Pulmonary artery endothelial cell (primary cell): ENCODE measurements at places on chromosomes 2 and 18.

GRCh38 chr18:25921677-25922421, 168.6 kb downstream of the SS18 start:
- no peak for DNase-seq

GRCh38 chr2:43391878-43392215, 165.4 kb upstream of the ZFP36L2 start:
- no peak for DNase-seq

DNA sequence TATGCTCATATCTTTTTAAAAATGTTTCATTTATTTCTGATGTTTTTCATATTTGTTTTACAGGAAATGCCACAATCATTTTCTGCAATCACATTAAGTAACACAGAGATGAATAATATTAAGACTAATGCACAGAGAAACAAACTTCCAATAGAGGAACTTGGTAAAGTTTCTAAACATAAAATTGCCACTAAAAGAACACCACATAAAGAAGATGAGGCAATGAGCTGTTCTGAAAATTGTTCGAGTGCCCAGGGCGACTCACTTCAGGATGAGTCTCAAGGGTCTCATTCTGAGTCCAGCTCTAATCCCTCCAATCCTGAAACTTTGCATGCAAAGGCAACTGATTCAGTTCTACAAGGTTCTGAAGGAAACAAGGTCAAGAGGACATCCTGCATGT, 70.4 kb downstream of the APLF start:
- no peak for DNase-seq

GRCh38 chr2:120885749-120886148, 150.1 kb downstream of the GLI2 start:
- no peak for DNase-seq

GRCh38 chr2:198639580-198639979, 818.2 kb downstream of the SATB2 start:
- DNase-seq: no peak

DNA sequence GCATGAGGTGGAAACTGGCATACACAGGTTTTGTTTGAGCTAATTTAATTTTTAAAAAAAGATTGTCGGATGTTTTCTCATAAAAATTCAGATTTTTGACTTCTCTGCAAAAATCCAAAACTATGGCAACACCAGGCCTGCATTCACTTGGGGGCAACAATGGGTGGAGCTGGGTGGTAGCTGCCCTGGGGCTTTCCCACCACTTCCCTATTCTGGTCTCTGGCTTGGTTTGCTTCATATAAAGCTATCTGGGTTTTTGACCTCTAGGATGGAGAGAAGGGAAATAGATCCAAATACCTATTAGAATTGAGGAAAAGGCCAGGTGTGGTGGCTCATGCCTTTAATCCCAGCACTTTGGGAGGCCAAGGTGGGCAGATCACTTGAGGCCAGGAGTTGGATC, 5.5 kb upstream of the CYP27A1 start:
- no peak for DNase-seq

GRCh38 chr2:223082706-223083105, 30.7 kb downstream of the KCNE4 start:
- no peak for DNase-seq

DNA sequence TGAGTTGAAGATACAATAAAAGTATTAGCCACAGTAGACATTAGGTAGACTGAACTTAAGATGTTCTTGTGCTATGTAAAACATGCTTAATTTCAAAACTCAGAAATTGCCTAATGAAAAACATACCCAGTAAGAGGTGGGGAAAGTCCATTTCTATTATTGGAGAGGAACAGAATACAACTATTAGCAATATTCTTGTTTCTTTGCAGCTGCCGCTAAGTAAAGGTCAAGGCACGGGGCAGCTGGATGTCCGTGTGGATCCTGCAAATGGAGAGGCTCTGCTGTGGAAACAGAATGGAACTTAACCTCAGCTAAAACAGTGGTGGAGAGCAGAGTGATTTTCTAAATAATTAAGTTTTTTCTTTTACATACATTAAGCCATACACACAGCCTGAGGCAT, 139.2 kb upstream of the ARHGAP28 start:
- no peak for DNase-seq

GRCh38 chr2:194328456-194328855, 1328.6 kb upstream of the SLC39A10 start:
- no peak for DNase-seq

- no peak for DNase-seq
Observed at GRCh38 chr2:74552914-74553811, 579 bp downstream of the LOXL3 start.

- DNase-seq: no peak
Observed at GRCh38 chr2:9029721-9030120, 26.2 kb upstream of the MBOAT2 start.

DNA sequence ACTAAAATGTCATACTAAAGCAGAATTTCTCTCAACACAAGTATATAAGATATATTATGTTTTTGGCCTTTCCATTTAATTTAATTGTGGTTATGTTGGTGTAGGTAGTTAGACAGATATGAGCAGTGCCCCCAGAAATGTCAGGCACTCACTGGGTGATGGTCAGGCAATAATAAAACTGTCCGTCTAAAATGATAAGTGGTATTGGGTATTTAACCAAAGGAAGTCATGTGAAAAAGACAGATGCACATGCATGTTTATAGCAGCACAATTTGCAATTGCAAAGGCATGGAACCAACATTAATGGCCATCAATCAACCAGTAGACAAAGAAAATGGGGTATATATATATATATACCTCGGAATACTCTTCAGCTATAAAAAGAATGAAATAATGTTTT, 936.6 kb upstream of the SLC39A10 start:
- DNase-seq: no peak

- no peak for DNase-seq
Observed at GRCh38 chr2:149363958-149364357, 33.6 kb downstream of the LYPD6 start.

DNA sequence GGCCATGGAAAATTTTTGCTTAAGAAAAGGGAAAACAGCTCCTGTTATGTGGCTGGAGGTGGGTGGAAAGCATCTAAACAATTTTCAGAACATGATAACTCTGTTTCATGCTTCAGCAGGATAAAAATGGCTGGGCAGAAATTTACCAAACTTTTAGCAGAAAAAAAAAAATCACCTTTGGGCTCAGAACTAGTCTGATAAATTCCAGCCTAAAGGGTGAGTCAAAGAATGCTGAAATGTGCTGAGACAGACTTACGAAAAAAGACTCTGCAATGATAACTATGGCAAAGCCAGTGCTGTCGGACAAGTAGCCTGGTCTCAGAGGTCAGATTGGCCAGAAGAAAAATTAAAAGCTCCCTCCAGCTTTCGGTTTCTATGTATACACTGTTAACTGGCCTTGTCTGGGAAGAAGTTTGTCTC, 123.6 kb downstream of the LRATD1 start:
- DNase-seq: no peak

DNA sequence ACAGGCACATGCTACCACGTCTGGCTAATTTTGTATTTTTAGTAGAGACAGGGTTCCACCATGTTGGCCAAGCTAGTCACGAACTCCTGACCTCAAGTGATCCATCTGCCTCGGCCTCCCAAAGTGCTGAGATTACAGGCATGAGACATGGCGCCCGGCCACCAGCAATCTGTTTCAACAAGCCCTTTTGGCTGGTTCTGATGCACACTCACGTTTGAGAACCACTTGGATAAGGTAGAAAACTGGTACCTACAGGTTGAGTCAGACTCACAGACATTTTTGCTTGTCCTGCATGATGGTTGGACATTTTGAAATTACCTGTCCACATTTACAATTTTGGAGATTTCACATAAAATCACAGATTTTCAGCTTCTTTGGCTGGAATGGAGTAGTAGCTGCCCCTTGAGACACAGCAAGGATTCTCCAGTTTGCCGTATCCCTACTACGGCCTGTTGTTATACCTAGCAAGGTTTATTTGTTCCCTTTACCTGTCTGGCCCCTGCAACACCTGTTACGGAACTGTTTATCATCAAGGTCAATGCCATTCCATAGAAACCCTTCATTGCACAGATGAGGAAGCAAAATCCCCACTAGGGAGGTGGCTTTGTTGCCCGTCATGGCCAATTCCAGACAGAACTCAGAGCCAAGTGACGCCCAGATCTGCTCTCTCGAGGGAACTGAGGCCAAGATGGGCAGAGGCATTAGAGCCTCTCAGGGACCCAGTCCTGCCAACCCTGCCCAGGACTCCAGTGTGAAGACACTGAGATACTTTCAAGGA, 31.4 kb upstream of the IGFBP2 start:
- DNase-seq: no peak

DNA sequence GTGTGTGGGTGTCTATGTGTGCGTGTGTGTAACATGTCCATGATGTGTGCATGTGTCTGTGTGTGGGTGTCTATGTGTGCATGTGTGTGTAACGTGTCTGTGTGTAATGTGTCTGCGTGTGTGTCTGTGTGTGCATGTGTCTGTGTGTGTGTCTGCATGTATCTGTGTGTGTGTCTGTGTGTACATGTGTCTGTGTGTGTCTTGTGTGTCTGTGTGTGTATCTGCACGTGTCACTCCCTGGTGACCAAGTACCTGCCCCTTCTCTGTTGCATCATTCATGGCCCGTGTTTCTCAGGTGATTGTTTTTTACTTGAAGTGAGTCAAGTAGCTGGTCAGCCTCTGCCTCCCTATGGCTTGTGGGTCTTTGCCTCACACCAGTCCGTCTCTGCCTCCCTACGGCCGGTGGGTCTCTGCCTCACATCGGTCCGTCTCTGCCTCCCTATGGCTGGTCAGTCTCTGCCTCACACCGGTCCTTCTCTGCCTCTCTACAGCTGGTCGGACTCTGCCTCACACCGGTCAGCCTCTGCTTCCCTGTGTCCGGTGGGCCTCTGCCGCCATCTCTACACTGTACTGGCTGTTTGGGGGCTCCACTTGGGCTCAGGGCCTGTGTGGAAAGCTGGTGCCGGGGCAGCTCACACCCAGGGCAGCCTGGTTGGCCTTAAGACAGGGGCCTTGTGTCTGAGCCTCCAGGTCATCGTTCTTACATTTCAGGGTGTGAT, 31.6 kb downstream of the KCNG2 start:
- DNase-seq: no peak

- DNase-seq: no peak
Observed at GRCh38 chr2:133063775-133064174, 393.8 kb upstream of the LYPD1 start.

DNA sequence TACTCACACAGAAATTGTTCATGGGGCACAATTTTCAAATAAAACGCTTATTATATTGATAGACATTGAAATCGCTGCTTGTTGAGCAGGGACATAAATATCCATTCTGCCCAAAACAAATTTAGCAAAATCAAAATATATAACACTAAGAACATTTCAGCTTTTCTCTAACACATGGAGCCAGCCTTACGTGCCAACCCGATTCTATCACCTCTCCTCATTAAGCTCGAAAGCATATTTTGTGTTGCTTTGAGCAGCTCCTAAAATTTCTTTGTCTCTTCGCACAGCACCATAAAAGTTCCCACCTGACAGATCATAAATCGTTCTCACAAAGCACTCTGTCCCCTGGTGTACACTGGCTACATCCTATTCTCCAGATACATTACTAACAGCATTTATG, 1034.4 kb upstream of the KLHL29 start:
- no peak for DNase-seq

- no peak for DNase-seq
Observed at GRCh38 chr2:67733517-67733916, 329.3 kb downstream of the C1D start.

GRCh38 chr18:14939141-14939540, 191.2 kb downstream of the ANKRD30B start:
- no peak for DNase-seq
